ENCODE measurements at places on chromosomes 7 and 10.

- no peak for DNase-seq
Measured at GRCh38 chr10:126950401-126951105, 45.3 kb downstream of the DOCK1 start.

DNA sequence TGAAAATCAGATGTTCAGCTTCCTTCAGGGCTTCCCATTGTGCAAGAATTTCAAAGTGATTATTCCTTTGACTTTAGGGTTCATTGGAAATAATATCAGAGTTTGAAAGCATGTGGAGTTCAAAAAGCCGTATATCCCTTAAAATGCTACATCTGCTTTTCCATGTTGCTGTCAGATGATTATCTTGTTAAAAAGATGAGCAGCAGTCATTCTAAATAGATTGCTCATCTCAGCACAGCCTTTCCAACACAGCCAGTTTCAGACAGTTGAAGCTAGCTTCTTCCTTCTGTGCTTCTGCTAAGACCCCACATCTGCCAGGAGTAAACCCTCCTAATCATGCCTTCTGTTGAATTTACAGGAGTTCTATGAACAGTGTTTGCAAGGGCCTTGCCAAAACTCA lies 204.4 kb upstream of the PTER start:
- no peak for DNase-seq

DNA sequence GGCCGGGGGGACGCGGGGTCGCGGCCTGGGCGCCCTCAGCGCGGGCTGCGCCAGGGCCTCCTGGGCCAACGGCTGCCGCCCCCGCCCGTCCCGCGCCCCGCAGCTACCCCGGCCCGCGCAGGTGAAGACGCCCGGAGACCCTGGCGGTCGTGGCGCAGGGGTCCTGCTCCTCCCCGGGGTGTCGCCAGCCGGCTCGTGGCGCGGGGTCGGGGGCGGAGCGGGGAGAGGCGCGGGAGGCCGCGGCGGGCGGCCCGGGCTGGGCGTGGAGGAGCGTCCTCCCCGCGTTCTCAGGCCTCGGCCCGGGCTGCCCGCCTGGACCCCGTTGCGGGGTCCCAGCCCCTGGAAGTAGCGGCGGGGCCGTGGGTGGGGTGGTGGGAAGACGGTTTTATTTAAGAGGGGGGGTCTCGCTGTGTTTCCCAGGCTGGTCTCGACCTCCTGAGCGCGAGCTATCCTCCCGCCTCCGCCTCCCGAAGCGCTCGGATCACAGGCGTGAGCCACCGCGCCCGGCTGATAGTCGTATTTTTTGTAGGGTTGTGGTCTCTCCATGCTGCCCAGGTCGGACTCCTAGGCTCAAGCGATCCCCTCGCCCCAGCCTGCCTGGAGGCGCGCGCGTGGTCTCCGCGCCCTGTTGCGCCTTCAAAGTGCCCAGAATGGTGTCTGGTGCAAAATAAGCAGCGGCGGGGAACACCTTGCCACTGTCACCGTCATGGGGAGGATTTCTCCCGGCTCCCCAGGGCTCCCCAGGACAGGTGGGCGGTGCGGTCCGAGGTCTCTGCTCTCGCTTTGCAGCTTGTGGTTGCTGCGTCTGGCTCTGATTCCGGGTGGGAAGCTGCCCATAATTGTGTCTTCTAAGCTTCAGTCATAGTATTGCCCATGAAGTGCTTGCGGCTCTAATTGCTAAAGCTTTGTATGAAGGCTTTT lies 15.3 kb upstream of the SUN1 start:
- peak; percentile 37 for DNase-seq

DNA sequence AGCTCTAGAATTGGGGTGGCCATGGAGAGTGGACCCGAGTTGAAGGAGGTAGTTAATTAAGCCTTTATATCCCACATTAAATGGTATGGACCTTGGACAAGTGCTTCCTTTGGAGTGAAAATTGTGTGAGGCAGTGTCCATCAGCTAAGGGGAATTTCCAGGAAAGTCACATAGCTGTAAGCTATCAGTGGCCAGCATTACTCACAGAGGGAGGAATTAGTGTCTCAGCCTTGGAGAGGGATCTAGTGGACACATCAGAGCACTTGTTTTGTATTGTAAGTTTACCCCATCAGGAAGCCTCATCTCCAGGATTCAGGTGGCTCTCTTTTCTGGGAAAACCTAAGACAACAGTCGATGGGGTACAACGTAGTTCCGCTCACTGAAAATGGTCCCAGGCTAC lies 416.7 kb downstream of the TFEC start:
- DNase-seq = no peak

DNA sequence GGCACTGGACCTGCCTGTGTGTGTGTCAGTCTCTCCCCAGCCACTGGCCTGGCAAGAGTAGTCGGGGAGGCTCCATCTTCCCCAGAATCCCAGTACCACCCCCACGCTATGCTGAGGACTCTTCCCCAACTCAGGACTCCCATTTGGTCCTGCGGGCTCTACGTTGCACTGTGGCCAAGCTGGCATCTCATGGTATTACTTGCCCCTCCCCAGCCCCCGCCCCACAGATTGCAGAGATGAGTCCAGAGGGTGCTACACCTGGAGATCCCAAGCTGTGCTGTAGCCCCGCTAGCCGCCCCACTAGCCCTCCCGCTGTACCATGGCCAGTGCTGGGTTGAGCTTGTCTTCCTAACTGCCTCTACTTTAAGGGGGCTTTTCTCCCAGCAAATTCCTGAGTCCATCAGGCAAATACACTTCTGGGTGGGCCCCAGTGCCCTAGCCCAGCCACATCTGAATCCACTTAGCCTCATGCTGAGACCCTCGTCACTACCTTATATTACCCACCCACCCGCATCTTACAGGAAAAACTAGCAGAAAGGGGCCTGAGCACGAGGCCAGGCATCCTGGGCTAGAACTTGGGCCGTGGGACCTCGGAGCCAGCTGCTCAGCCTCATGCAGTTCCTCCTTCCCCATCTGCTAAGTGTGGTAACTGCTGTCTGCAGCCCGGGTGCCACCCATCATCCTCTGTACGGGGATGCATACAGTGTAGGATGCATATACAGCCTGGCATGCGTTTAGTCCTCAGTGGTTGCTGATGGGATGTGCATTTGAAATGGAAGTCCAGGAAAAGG lies 65.8 kb upstream of the CACUL1 start:
- no peak for DNase-seq

- no peak for DNase-seq
Measured at GRCh38 chr7:27165996-27166530, 726 bp upstream of the HOXA9 start.

DNA sequence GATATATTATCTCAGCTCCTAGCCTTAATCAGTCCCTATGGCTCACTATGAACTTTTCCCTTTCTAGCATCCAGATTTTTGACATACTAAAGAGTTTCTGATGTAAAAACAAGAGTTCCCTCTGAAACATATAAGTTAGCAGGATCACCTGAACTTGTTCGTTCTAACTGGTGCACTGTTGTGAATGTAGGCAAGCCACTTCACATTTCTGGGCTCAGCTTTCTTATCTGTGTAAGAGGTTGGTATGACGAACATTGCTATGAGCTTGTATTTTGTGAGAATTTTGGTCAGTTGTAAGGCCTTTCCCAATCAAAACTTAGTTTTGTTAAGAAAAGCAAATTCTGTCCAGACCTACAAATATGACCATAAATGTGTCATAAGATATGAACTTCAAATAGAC lies 46.1 kb downstream of the MAGI2 start:
- no peak for DNase-seq

DNA sequence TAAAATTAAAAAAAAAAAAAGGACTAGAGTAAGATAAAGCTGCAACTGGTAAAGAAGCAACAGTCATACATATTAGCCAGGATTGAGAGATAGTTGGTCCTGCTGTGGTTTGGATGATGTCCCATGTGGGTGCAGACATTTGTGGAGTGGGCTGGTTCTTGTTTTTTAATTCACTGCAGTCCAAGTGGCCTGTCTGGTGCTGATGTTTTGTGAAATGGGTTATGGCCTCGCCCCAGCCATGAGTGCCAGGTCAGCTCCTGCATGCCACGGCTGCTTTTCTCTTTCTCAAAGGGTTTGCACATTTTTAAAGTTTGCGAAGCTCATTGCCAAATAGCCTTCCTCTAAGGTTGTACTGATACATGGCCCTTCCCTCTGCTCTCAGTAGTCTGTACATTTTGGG lies 14.1 kb upstream of the BTBD16 start:
- DNase-seq = no peak

GRCh38 chr7:129841465-129841864 lies 111.3 kb downstream of the UBE2H start:
- DNase-seq = no peak

DNA sequence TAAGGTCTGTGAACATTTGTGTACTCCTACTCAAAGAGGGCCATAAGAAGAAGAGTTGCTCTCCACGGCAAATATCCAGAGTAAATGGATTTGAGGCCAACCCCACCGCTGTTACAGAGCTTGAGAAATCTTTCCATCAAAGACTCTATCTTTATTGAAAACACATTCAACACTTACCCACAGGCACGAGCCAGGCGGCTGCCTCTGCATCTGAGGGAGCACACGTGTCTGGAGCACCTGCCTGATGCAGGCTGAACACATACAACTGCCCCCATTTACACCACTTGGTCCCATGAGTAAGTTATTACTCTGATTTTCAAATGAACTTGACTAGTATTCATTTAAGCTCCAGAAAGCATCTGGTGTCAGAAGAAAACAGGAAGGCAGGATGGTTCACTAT lies 38.7 kb downstream of the HBP1 start:
- no peak for DNase-seq

GRCh38 chr10:79112881-79113431 lies 44.2 kb downstream of the ZMIZ1 start:
- no peak for DNase-seq

- DNase-seq = no peak
Measured at GRCh38 chr7:29956487-29956836, 33.1 kb downstream of the SCRN1 start.

- DNase-seq = no peak
Measured at GRCh38 chr10:127150136-127150535, 46.3 kb downstream of the INSYN2A start.

- DNase-seq = peak; percentile 77
Measured at GRCh38 chr7:30974605-30975255, 11.0 kb downstream of the GHRHR start.
